Stimulated activated CD4-positive, alpha-beta T cell treated with anti-CD3 and anti-CD28 coated beads, TNF-alpha, amount 100 ng/mL, for 1 hour (primary cell): ENCODE measurements at places on chromosomes 1 and 21.
A peak's percentile ranks its signal among the peaks of the same experiment; 100 is the strongest.

DNA sequence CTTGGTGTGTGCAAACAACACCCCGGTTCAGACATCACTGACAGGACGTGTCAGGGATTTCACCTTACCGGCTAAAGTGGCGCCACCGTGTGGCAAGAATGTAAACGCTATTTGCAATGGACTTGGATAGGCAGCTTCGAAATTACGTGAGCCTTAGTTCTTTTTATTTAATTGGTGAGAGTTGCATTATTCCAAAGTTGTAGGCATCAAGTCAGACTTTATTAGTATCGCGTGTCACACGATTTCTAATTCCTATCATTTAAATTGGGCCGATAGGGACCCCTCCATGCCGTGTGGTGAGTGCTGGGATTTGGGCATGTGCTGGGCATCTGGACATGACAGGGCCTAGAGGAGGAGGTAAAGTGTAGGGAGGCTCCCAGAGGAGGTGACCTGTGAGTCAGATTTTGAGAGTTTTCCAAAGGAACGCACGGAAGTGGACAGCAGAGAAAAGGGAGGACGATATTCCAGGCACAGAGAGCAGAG is 14.5 kb upstream of the CPT2 start:
- peak; percentile 69 for DNase-seq

DNA sequence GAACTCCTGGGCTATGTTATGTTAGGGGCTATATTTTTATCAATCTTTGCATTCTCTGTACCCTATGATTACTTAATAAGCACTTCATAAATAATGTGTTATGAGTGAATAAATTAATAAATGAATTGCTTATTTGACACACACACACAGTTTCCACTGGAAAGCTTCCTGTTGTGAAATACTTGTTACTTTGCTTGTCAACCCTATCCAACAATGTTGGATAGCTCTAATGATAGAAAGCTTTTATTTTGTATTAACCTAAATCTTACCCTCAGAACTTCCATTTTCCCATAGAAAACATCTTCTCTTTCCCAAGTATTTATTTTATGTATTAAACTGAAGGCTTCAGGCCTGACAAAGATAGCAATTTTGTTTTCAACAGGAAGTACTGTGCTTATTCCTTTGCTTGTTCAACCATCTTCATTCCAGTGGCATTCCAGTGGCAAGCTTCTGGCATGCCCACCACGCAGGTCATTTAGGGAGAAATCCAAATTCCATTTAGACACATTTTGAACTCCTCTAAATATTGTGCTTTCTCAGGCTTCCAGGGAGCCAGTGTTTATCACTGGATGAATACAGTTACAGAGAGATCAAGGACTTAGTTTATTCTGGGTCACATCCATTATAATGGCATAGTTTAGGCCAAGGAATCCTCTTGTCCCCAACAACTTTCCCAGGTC is 134.4 kb downstream of the TGFB2 start:
- DNase-seq, result no peak

DNA sequence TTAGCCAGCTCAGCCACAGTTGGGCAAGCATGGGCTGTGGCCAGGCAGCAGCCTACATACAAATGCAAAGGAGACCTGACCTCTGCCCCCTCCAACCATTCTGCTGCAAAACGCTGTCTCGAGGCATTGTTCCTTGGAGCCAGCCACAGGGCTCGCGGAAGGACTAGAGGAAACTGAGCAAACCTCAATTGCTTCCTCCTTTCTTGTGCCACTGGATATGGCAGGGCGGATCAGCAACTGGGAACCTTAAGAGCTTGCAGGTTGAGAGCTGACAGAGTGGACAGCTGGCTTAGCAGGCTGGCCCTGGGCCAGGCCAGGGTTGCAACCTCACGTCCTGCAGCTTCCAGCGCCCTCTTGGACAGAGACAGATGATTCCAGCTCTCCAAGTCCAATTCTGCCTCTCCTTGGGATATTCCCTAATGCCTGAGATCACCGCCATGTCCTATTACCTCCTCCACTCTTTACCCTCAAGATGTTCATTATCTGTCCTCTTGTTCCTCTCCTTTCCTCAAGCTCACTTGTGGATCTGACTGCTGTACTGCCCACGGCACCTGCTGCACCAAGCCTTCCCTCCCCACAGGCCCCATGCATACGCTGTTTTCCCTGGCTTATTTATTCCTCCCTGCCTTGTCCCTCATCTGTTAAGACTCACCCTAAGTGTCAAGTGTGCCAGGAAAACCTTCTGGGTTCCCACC is 67.5 kb downstream of the SDC3 start:
- DNase-seq, result no peak

GRCh38 chr1:119871881-119872280 is 24.4 kb downstream of the ADAM30 start:
- DNase-seq, result no peak

DNA sequence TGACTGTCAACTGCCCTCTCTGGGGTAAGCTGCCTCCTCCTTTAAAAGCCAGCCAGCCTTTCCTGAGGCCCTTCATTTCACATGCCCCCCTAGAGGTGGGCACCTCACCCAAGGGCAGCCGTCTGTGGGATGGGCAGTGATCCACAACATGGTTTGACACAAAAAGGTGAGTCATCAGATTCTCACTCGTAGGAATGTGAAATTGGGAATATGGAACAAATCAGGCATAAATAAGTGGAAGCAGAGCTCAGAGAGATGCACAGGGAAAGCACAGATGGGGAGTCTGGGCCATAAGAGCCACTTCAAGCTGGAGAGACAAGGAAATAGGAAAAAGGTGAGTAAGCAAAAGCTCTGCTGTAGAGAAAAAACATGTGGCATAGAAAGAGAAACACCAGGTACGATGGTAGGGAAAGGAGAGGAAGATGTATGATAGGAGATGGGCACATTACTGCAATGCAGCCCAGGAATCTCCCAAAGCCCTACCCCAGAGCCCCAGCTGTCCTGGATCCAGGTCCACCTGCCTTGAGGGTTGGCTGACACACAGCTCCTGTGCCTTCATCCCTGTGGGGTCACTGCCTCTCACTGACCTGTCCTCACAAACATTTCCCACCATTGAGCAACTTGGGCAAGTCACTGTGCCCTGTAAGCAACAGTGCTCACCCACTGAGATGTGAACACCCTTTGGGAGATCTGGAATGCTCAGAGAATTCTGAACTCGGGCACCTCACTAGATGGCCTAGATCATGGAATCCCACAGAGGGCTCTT is 86.6 kb downstream of the ASTN1 start:
- DNase-seq, result no peak

DNA sequence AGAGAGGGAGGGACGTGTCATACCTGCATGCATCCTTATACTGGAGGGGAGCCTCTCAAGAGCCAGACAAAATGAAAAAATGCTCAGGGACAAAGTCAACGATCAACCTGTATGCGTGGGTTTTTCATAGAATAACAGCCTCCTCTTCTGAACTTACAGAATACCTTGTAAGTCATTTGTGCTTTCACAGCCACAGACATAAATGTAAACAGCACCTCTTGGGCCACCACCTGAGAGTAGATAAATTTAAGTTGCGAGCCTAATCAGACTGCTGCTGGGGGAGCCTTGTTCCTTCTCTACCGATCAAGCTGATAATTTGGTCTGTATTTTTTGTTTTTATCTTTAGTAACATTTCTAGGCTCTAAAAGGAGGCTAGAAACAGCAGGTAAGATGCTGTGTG is 223.1 kb downstream of the KIF26B start:
- DNase-seq, result no peak

DNA sequence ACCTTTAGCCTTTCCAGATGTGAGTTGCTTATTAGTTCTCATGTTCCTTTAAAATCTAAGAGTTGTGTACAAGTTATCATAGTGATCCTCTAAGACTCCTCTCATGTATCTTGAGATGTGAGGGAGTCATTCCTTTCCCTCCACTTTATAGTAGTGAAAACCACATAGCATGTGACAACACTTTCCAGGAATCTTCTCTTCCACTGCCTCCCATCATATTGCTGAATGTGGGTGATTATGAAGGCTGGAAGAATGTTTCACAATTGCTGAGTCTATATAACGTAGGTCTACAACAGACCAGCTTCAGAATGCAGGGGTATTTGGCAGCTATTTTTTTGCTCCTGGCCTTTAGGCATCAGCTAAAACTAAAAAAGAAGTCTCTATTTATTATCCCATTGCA is 44.7 kb upstream of the LRRC7 start:
- no peak for DNase-seq

DNA sequence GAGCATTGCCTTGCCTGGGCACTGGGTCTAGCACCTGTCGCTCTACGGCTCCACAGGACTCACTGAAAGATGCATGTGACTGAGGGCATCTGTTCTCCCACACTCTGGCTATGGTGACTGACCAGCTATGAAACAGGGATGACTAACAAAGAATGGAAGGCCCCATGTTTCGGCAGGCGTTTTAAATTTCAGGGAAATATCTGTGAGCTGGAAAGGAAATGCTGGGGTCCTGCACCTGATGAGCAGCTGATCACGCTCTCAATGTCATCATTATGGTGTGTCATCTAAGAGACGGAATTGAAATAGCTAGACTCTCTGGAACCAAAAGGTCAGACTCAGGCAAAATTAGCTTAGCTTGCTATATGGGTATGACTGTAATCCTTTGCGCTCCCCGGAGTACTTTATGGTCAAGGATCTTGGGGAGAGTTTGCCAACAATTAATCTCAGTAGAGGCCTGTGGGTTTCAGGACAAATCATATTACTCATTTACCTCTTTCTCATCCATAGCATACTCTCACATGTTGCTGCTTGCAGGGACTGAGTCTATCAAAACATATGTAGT is 24.5 kb upstream of the PALMD start:
- DNase-seq, result no peak

- DNase-seq, result no peak
Observed at GRCh38 chr1:211685823-211686222, 10.4 kb upstream of the NEK2 start.

DNA sequence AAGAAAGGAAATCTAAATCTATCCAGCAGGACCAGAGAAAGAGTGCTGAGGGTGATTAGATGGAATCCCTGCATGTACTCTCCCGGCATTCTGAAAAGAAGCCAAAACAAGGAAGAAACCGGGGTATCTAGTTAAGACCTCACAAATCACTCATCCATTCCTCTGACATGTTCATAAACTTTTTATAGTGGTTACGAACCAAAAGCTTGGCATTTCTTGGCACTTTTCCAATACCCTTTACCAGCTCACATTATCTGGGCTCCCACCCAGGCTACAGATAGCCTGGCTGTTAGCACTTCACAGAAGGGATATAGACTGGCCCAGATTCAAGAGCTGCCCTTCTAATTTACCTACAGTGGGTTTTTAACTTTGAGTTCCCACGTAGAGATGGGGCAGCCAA is 1.8 kb upstream of the C1orf74 start:
- DNase-seq, result no peak

- DNase-seq, result no peak
Observed at GRCh38 chr1:52139817-52140540, 1.9 kb upstream of the ZFYVE9 start.
